ENCODE measurements at places on chromosomes 11 and 22.

- DNase-seq: no peak
Observed at GRCh38 chr22:33883561-33883960, 36.7 kb downstream of the LARGE1 start.

DNA sequence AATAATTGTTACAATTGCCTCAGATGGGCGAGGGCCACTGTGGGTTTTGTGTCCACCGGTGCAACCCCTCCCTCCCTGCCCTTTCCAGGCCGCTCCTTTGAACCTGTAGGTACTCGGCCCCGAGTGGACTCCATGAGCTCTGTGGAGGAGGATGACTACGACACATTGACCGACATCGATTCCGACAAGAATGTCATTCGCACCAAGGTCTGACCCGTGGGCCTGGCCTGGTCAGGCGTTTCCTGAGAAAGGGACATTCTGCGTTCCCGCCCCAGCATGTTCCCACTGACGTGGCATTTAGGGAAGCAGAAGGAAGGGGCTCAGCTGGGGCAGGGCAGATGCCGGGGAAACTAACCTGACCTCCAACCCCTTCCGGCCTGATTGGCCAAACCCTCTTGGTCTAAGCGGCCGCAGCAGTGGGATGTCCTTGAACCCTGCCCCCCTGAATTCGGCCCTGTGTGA lies 10.1 kb downstream of the SIDT2 start:
- DNase-seq: no peak

GRCh38 chr11:2790568-2790921 lies 90.8 kb upstream of the KCNQ1OT1 start:
- peak; percentile 0 for DNase-seq

GRCh38 chr11:33904102-33904501 lies 12.2 kb upstream of the LMO2 start:
- no peak for DNase-seq

DNA sequence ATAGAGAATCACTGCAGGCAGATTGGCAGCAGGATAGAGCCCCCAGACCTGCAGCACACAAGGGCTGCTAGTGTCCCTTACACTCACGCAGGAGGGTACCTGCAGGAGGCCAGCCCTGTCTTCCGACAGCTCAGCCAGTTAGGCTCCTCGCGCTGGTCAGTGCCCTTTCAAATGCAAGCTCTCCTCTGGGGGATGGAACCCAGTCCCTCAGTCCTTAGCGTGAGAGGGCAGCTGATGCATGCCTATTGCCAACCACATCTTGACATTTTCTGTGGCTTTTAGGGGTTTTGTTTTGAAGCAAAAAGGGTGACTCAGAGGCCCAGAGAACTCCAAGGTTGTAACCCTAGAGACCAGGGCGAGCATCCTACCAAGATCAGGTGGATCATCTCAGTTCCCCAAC lies 40.0 kb downstream of the WNT11 start:
- DNase-seq: no peak

GRCh38 chr11:10606536-10607208 lies 38.2 kb upstream of the LYVE1 start:
- DNase-seq: no peak

- no peak for DNase-seq
Observed at GRCh38 chr22:49307481-49307830, 520.2 kb downstream of the BRD1 start.

- no peak for DNase-seq
Observed at GRCh38 chr11:99505831-99506230, 485.1 kb downstream of the CNTN5 start.

GRCh38 chr11:118252688-118253087 lies 523 bp upstream of the MPZL3 start:
- DNase-seq: no peak

GRCh38 chr22:47872761-47873535 lies 1110.5 kb downstream of the TBC1D22A start:
- no peak for DNase-seq

DNA sequence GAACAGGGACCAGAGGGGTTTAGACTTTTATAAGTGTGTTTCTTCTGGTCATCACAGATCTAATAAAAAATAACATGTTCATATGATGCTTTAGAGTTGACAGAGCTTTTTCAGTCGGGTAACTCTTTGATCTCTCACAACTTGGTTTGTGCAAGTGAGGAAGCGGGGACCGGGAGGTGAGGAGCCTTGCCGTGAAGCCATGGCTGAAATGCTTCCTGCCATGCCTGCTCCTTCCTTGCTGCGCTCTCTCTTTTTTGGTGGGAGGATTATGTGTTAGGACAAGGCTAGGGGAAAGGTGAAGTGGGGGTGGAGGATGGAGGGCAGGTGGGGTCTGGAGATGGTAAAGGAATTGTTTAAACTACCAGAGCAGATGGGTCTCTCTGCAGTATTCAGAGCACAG lies 23.8 kb downstream of the TEAD1 start:
- DNase-seq: peak; percentile 30

- peak; percentile 86 for DNase-seq
Observed at GRCh38 chr11:74311352-74311926, at the start of gene P4HA3. Gene P4HA3 (minus strand): TSS chr11:74311640. CDS start chr11:74311611, 29 bp downstream.

DNA sequence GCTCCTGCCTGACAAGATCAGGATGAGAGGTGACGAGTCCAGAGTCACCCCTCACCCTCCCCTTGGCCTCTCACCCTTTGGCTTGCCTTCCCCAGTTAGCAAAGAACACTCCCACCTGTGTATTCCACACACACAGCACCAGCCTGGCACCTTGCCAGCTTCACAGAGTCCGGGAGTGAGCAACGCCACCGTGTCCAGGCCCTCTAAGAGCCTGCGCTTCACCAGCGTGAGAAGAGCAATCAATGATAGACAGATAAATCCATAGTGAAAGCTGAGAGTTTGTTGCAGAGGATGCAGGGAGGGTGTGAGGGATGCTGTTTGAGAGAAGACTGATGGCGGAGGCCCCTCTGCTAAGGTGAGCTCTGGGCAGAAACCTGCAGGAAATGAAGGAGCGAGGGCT lies 404.5 kb downstream of the LARGE1 start:
- no peak for DNase-seq

GRCh38 chr11:70912226-70912840 lies 340.0 kb downstream of the SHANK2 start:
- no peak for DNase-seq

GRCh38 chr11:68932358-68932757 lies 28.7 kb downstream of the IGHMBP2 start:
- no peak for DNase-seq

DNA sequence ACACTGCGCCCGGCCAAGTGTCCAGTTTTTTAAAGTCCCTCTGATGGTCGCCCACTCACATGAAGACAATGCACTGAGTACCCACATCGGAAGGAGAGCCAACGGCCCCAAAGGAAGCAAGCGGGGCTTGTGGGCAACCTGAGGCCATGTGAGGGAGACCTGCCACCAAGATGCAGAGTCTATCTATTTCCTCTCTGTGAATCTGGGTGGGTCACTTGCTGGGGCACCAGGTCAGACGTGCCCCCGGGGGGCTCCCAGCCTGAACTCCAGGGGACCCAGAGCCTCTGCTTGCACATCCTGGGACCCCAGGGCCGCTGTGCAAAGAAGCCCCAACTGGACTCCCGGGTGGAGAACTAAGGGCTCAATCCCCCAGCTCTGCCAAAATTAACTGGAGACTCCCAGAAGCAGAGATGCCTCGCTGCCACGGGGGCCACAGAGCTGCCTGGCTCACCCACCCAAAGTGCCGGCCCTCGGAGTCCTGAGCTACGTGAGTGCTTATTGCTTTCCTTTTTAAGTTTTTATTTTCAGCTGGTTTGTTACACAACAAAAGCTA lies 106.4 kb downstream of the BRD1 start:
- no peak for DNase-seq

DNA sequence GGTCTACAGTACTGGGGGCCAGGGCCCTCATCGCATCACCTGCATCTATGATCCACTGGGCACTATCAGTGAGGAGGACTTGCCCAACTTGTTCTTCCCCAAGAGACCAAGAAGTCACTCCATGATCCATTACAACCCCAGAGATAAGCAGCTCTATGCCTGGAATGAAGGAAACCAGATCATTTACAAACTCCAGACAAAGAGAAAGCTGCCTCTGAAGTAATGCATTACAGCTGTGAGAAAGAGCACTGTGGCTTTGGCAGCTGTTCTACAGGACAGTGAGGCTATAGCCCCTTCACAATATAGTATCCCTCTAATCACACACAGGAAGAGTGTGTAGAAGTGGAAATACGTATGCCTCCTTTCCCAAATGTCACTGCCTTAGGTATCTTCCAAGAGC lies 3.8 kb upstream of the PPFIBP2 start:
- no peak for DNase-seq

GRCh38 chr11:3095712-3096361 lies 38.6 kb upstream of the CARS1 start:
- DNase-seq: no peak

DNA sequence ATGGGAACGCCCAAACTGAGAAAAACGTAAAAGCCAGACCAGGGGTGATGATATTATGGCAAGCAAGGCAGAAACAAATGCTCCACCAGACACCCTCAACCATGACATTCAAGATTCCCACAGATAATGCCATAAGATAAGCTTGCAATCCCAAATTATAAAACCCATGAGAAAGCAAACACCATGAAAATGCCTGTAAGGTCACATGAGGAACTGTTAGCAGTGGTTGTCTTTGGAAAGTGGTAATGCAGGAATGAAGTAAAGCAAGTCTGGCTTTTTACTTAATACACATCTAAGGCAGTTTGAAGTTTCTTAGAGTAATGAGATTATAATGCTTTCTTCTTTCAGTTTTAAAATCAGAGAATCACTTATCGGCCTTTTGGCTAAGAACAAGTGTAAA lies 111.0 kb downstream of the MN1 start:
- no peak for DNase-seq

DNA sequence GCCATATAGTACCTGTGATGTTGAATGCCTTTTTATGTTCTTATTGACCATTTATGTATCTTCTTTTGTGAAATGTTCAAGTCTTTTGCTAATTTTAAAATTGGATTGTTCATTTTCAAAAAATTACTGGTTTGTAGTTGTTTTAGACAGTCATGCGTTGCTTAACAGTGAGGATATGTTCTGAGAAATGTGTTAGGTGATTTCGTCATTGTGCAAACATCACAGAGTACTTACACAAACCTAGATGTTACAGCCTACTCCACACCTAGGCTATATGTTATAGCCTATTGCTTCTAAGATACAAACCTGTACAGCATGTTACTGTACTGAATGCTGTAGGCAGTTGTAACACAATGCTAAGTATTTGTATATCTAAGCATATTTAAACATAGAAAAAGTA lies 32.5 kb downstream of the PDE3B start:
- DNase-seq: no peak

DNA sequence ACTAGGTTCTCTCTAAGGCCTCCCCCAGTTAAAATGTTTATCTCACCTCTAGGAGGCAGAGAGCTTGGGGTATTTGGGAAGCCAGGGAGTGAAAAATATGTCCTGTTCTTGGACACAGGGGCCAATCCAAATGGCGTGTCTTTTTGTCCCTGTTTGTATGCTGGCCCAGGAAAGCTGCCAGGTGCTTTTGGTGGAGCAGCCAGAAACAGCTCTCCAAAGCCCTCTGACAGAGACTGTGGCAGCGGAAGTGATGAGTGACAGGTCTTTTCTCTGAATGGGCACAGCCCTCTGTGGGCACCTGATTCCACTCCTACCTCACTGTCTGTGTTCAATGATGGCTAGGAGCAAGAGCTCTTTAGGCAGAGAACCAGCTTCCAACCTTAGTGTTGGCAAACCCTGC lies 106.4 kb upstream of the KIRREL3 start:
- DNase-seq: no peak

DNA sequence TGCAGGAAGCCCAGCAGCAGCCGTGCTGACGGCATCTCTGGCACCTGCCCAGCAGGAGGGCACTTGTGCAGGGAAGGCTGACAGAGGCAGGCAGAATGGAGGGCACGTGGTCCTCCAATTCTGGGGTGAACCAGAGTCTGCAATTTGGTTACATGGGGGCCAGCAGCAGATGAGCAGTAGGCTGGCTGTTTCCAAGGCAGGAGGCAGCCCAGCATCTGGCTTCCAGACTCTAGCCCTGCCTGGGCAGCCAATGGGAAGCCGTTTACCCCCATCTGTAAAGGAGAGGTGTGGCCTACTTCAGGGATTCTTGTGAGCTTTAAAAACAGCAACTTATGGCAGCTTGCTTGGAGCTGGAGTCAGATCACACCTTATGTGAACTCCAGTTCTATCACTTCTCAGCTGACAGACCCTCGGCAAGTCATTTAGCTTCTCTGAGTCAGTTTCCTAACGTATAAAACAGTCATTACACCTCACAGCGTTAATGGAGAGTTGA lies 27.9 kb upstream of the RASL10A start:
- peak; percentile 33 for DNase-seq

GRCh38 chr11:4677948-4678347 lies 19.7 kb downstream of the OR51E2 start:
- no peak for DNase-seq

GRCh38 chr11:55658608-55659007 lies 3.4 kb upstream of the OR4C6 start:
- DNase-seq: no peak

DNA sequence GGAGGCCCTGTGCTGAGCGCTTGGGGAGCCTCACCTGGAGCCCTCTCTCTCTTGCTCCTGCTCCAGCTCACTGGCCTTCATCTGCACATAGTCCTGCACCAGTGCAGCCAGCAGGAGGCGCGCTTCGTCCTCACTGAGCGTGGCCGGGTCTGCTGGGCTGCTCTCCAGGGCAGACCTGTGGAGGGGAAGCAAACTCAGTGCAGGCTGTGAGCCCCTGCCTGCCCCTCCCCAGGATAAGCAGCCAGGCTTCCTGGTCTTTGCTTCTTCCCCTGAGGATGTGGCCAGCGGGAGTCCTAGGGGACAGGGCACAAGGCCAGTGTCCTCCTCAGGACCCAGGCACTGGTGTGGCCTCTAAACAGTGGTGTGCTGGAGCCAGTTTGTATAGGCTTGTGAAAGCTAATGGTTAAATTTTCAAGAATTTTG lies 2.2 kb downstream of the CALCA start:
- DNase-seq: peak; percentile 88

GRCh38 chr22:47049078-47049624 lies 286.7 kb downstream of the TBC1D22A start:
- DNase-seq: no peak

DNA sequence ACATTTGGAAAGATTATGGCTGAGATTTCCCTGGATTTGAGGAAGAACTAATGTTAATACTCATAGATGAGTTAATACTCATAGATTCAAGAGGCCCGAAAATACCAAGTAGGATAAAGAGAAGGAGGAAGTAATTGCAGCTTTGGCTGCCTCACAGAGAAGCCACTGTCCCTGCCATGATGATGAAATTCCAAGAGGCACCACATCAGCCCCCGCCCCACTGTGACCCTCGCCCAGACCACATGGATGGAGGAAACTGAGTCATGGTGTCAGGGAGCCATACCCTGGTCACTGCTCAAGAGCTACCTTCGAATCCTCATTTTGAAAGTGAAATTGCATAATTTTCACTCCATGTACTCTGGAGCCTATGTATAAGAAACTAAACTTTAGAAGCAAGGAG lies 92.9 kb upstream of the SLC22A12 start:
- DNase-seq: no peak

DNA sequence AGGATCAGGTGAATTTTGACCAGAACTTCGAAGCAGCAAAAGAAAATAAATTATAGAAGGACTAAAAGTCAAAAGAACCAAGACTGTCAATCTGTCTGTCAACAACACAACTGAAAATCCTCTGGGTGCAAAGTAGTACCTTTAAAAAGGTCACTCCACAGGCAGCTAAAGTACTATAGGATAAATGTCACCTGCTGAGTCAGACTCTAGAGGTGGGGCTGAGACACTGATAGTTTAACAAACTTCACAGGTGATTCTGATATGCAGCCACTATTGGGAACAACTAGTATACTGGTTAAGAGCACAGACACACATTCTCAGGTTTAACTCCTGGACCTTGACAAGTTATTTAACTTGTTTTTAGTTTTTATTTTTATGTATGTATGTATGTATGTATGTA lies 107.3 kb downstream of the FCHSD2 start:
- DNase-seq: no peak

- no peak for DNase-seq
Observed at GRCh38 chr22:23223569-23224317, 43.4 kb downstream of the BCR start.

Measured in nephron progenitor cell (in vitro differentiated cells).